ENCODE measurements at places on chromosomes 7 and 10. TPM values are rescaled to one million over a fixed set of nuclear protein-coding genes. Genes with fewer than 3 reads are reported as not detected.

The CTAGE15 gene
- total RNA-seq: not detected

The RAMP3 gene
- total RNA-seq: 0.39 TPM

The LCOR gene
- total RNA-seq: 55.9 TPM

The NEURL1 gene
- total RNA-seq: 9.2 TPM

The CD36 gene
- 109 TPM for total RNA-seq

The DRGX gene
- not detected for total RNA-seq

The LIPJ gene
- 0.19 TPM for total RNA-seq

The SOSTDC1 gene
- not detected for total RNA-seq

- no peak overlapping the region for H3K4me3 ChIP-seq
- DNase-seq: no peak
- no peak overlapping the region for H3K27ac ChIP-seq
- H3K36me3 ChIP-seq: no peaks in the 10 kb centered on the region
- H3K27me3 ChIP-seq: no peaks in the 10 kb centered on the region
Measured at GRCh38 chr10:74949843-74950765, 123.7 kb downstream of the KAT6B start.

GRCh38 chr10:131513901-131514300, 202.4 kb upstream of the TCERG1L start:
- no peaks in the 10 kb centered on the region for H3K36me3 ChIP-seq
- H3K27me3 ChIP-seq: no peaks in the 10 kb centered on the region
- no peak for DNase-seq
- no peak overlapping the region for H3K27ac ChIP-seq
- H3K4me1 ChIP-seq: no peaks in the 10 kb centered on the region
- H3K4me3 ChIP-seq: no peak overlapping the region

DNA sequence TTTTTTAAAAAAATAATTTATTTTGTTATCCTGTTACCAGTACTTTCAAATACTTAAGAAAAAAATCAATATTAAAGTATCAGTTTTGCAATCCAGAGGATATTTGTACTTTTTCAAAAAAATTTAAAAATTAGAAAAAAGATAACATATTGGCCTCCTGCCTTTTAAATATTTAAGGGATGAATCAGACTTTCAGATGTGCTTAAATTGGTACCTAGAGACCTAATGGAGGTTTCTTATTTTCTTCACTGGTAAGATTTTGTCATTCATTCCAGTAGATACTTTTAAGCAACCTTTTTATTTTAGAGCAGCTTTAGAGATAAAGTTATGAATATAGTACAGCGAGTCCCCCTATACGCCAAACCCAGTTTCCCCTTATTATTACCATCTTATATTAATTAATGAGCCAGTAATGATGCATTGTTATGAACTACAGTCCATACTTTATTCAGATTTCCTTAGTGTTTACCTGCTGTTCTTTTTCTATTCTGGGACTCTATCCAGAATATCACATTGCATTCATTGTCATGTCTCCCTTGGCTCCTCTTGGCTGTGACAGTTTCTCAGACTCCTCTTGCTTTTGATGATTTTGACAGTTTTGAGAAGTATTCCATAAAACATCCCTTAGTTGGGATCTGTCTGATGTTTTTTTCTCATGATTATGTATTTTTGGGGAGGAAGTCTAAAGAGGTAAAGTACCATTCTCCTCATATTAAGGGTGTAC, 34.2 kb downstream of the BICC1 start:
- DNase-seq: no peak
- no peak overlapping the region for H3K4me3 ChIP-seq
- no peak overlapping the region for H3K27ac ChIP-seq
- H3K36me3 ChIP-seq: no peaks in the 10 kb centered on the region

DNA sequence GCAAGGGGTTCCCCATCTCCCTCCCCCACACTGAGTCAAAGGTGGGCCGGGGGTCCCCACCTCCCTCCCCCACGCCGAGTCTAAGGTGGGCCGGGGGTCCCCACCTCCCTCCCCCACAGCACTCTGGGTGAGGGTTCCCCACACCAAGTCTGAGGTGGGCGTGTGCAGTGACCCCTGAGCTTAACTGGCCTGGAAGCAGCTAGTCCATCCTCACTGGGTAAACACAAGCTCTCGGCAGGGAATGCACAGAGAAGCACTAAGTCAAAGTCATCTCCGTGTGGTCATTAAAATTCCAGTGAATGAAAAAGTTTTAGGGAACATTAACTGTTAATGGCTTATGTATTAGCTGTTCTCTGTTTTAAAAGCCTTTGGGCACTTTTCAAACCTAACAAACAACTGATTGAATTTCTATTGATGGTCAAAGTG, 43.7 kb upstream of the PRKAR1B start:
- no peak for DNase-seq
- no peaks in the 10 kb centered on the region for H3K36me3 ChIP-seq
- H3K27me3 ChIP-seq: no peaks in the 10 kb centered on the region
- no peaks in the 10 kb centered on the region for H3K4me1 ChIP-seq
- no peak overlapping the region for H3K27ac ChIP-seq

GRCh38 chr7:42843205-42843800, 68.6 kb downstream of the C7orf25 start:
- H3K4me1 ChIP-seq: no peaks in the 10 kb centered on the region
- no peaks in the 10 kb centered on the region for H3K36me3 ChIP-seq
- H3K27ac ChIP-seq: no peak overlapping the region
- no peak for DNase-seq
- no peak overlapping the region for H3K4me3 ChIP-seq

GRCh38 chr7:15662451-15662850, 24.0 kb downstream of the MEOX2 start:
- H3K36me3 ChIP-seq: no peaks in the 10 kb centered on the region
- H3K27ac ChIP-seq: no peak overlapping the region
- H3K4me3 ChIP-seq: no peak overlapping the region
- DNase-seq: no peak
- H3K27me3 ChIP-seq: no peaks in the 10 kb centered on the region

GRCh38 chr7:37901236-37901827, 15.3 kb downstream of the SFRP4 start:
- DNase-seq: no peak
- H3K4me1 ChIP-seq: no peaks in the 10 kb centered on the region
- H3K36me3 ChIP-seq: no peaks in the 10 kb centered on the region
- no peaks in the 10 kb centered on the region for H3K27me3 ChIP-seq
- no peak overlapping the region for H3K4me3 ChIP-seq

- no peak for DNase-seq
- H3K4me1 ChIP-seq: peaks cover 9% of the 10 kb centered on the region
- no peaks in the 10 kb centered on the region for H3K27me3 ChIP-seq
- H3K4me3 ChIP-seq: no peak overlapping the region
- no peaks in the 10 kb centered on the region for H3K36me3 ChIP-seq
- H3K27ac ChIP-seq: no peak overlapping the region
Measured at GRCh38 chr10:62244088-62244487, 24.6 kb downstream of the RTKN2 start.

GRCh38 chr10:79137300-79137756, 68.6 kb downstream of the ZMIZ1 start:
- H3K27ac ChIP-seq: peak overlapping the region; percentile 49
- H3K36me3 ChIP-seq: no peaks in the 10 kb centered on the region
- no peaks in the 10 kb centered on the region for H3K27me3 ChIP-seq
- DNase-seq: no peak

GRCh38 chr7:34128762-34129161, 223.4 kb downstream of the BMPER start:
- H3K27ac ChIP-seq: no peak overlapping the region
- no peak for DNase-seq
- no peaks in the 10 kb centered on the region for H3K4me1 ChIP-seq
- H3K27me3 ChIP-seq: no peaks in the 10 kb centered on the region
- no peaks in the 10 kb centered on the region for H3K36me3 ChIP-seq

DNA sequence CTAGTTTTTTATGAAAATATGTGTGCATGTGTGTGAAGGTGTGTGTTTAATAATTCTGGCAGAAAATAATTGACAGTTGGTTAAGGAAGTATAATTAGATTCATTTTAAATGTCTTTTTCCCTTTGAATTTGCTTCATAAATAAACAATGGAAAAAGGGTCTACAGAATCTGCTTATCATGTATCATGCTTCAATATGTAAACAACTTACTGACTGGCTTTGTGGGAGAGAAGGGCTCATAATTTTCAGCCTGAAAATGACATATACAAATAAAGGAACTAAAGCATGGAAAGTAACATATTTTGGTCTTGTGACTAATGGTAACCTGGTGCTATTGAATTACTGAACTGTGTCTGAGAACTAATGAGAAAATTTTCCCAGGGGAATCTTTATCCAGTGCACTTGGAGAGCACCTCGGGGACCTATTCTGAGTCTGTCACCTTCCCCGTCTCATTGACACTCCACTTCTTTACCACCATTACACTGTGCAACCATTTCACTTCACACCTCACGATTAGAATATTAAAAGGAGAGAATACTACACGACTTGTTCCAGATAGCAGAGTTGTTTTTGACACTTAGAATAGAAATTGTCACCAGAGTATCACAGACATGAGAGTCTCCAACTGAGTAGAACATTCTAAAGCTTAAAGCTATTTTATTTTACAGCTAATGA, 298.6 kb downstream of the TFEC start:
- no peak overlapping the region for H3K27ac ChIP-seq
- DNase-seq: no peak
- H3K4me1 ChIP-seq: no peaks in the 10 kb centered on the region
- H3K36me3 ChIP-seq: no peaks in the 10 kb centered on the region
- H3K4me3 ChIP-seq: no peak overlapping the region

GRCh38 chr7:42734568-42734967, 177.3 kb downstream of the C7orf25 start:
- H3K27me3 ChIP-seq: no peaks in the 10 kb centered on the region
- no peak overlapping the region for H3K27ac ChIP-seq
- H3K36me3 ChIP-seq: no peaks in the 10 kb centered on the region

DNA sequence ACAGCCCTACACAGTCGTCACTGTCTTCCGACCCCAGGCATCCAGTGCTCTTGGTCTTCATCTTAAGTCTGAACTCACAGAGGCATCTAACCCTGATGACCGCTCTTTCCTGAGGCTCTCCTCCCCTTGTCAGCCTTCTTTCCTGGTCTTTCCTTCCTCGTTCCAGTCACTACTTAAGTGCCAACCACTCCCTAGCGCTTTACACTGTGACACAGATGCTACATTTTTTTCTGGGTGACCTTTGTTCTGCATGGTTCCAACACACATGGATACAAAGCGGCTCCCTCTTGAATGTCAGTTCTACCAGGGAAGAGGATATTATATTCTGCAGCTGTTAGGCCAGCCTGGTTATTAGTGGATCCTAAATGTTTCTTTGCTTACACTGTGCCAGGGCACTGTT, 12.7 kb downstream of the YWHAG start:
- peaks cover 7% of the 10 kb centered on the region for H3K36me3 ChIP-seq
- no peak for DNase-seq
- H3K4me3 ChIP-seq: no peak overlapping the region
- no peak overlapping the region for H3K27ac ChIP-seq

GRCh38 chr10:5609952-5610616, 56.3 kb downstream of the ASB13 start:
- no peak overlapping the region for H3K4me3 ChIP-seq
- H3K36me3 ChIP-seq: no peaks in the 10 kb centered on the region

All from naive thymus-derived CD4-positive, alpha-beta T cell (primary cell).